OCI-LY7 (cell line): ENCODE measurements at places on chromosomes 7 and 10. TPM values are rescaled to one million over a fixed set of nuclear protein-coding genes. Genes with fewer than 3 reads are reported as not detected.

The GOLGA7B gene
- total RNA-seq = 0.08 and 0.15 TPM in 2 replicates

The PNLIPRP3 gene
- total RNA-seq = not detected in 2 replicates

The TDRD1 gene
- not detected in 2 replicates for total RNA-seq

The MALRD1 gene
- not detected in 2 replicates for total RNA-seq

The PSPH gene
- total RNA-seq = 45.1 and 55.3 TPM in 2 replicates

The CRHR2 gene
- total RNA-seq = not detected in 2 replicates

The TUBB8 gene
- total RNA-seq = not detected in 2 replicates

The SGMS1 gene
- total RNA-seq = 57.5 and 64.7 TPM in 2 replicates

The INA gene
- not detected in 2 replicates for total RNA-seq

The FFAR4 gene
- not detected in 2 replicates for total RNA-seq

The SEPHS1 gene
- 113 and 127 TPM in 2 replicates for total RNA-seq

The ACTR3C gene
- not detected in 2 replicates for total RNA-seq

The PLEKHS1 gene
- total RNA-seq = not detected in 2 replicates

The SFTPD gene
- total RNA-seq = not detected in 2 replicates

The LLCFC1 gene
- total RNA-seq = not detected in 2 replicates

The PGAM2 gene
- 0.80 and 1.1 TPM in 2 replicates for total RNA-seq

The SLC35G1 gene
- 6.0 and 6.9 TPM in 2 replicates for total RNA-seq

The MPP7 gene
- 19.6 and 26.4 TPM in 2 replicates for total RNA-seq

The EDRF1 gene
- total RNA-seq = 221 and 232 TPM in 2 replicates

The TTYH3 gene
- total RNA-seq = 54.8 and 63.6 TPM in 2 replicates

The UCMA gene
- total RNA-seq = not detected in 2 replicates

The JAKMIP3 gene
- total RNA-seq = 0.89 and 1.1 TPM in 2 replicates

The PCBD1 gene
- total RNA-seq = 20.7 and 25.4 TPM in 2 replicates

The CTTNBP2 gene
- not detected in 2 replicates for total RNA-seq

The FAM24A gene
- total RNA-seq = not detected in 2 replicates

The ANKRD7 gene
- 1.4 and 2.3 TPM in 2 replicates for total RNA-seq

The IFIT2 gene
- total RNA-seq = 0.37 and 0.72 TPM in 2 replicates

The OLAH gene
- total RNA-seq = not detected in 2 replicates

The CAMK1D gene
- total RNA-seq = 25.6 and 28.0 TPM in 2 replicates

The FAM25C gene
- total RNA-seq = not detected in 2 replicates

The TACR2 gene
- not detected in 2 replicates for total RNA-seq

The PCDH15 gene
- total RNA-seq = not detected in 2 replicates

The DEPP1 gene
- not detected in 2 replicates for total RNA-seq

The SHTN1 gene
- not detected in 2 replicates for total RNA-seq

The IFIT3 gene
- 0.17 and 0.39 TPM in 2 replicates for total RNA-seq

The NKX1-2 gene
- not detected in 2 replicates for total RNA-seq

The AGAP4 gene
- 22.4 and 29.3 TPM in 2 replicates for total RNA-seq

The ITIH2 gene
- total RNA-seq = not detected in 2 replicates

The HOXA2 gene
- total RNA-seq = 0.42 TPM in 1 of 2 replicates, not detected in the other

The STEAP1B gene
- 1.1 and 2.1 TPM in 2 replicates for total RNA-seq

The VKORC1L1 gene
- 31.9 and 32.5 TPM in 2 replicates for total RNA-seq

The MYL10 gene
- total RNA-seq = not detected in 2 replicates

The TRPV5 gene
- total RNA-seq = not detected in 2 replicates

The STAG3 gene
- total RNA-seq = 70.2 and 79.2 TPM in 2 replicates

The NEUROD6 gene
- total RNA-seq = not detected in 2 replicates

The SLC18A2 gene
- total RNA-seq = not detected in 2 replicates

The KEL gene
- 1.9 and 2.2 TPM in 2 replicates for total RNA-seq

The CFAP46 gene
- not detected in 2 replicates for total RNA-seq

The OR2A12 gene
- not detected in 2 replicates for total RNA-seq

The MBL2 gene
- total RNA-seq = not detected in 2 replicates

The IGF2BP3 gene
- total RNA-seq = 94.3 and 108 TPM in 2 replicates

The CLRN3 gene
- total RNA-seq = not detected in 2 replicates

The FGFR2 gene
- not detected in 2 replicates for total RNA-seq

The SUN3 gene
- total RNA-seq = 2.7 and 2.9 TPM in 2 replicates

The SLF2 gene
- 52.1 and 52.3 TPM in 2 replicates for total RNA-seq
